ENCODE measurements at places on chromosomes 12 and 14. TPM values are rescaled to one million over a fixed set of nuclear protein-coding genes. Genes with fewer than 3 reads are reported as not detected.
A peak's percentile ranks its signal among the peaks of the same experiment; 100 is the strongest.

Gene KTN1
- 165 TPM for total RNA-seq

- DNase-seq, result no peak
Measured at GRCh38 chr14:76277586-76278130, 98.3 kb upstream of the ESRRB start.

DNA sequence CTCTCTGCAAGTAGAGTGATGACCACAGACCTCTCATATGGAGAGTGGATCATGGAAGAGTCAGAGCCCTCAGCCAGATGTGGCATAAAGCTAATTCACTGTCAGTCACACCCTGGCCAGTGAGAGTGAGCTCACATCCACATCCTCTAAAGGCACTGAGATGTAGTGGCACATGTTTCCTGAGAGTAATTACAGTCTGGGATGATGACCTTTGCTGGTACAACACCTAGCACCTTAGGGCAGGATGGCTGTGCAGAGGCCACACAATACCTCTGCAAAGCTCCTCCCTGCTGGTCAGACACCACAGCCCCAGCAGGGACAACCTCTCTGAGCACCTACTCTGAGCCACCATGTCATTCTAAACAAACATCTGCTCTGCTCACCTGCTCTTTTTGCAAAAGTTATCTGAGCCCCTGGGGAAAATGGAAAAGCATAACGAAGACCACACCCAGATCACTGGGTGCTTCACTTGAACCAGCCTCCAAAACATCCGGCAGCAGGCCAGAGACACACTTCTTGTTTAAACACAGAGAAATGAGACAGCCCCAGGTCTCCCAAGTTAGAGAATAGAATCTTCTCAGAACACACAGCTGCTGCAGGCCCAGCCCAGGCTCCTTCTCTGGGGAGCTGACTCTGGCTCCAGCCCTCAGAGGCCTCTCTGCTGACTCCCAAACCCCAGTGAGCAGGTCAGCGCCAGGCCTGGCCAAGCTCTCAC is 30.3 kb downstream of the PITPNM2 start:
- DNase-seq, result no peak

DNA sequence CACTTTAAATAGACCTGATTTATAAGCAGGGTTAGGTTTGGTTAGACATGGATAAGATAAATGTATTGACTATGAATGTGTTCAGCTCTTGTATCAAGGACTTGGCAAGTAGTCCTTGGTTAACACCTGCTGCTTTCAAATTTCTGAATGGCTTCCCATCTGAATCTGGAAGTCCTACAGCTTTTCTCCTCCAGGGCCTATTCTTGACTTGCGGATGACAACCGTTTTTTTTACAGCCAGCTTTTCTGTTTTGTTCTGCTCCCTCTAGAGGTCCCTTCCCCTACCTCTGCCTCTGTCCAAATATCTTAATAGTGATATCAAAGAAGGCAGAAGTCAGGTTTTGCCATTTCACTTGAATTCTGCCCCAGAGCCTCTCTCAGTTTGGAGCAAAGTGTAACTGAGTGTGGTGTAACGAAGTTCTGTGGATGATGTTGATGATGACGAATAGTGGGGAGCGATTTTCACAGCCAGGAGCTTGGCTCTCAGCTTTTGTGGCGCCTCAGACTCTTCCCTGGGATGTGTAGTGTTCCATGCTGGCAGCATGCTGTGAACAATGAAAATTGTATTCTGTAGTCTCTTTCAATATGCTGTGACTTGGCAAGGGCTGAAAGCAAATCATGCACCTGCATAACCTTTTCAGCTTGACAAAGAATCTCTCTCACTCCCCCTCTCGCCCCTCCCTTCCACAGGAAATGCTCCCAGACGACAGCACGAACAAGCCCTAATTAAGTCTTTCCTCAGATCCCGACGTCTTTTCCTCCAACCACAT is 5.0 kb upstream of the SLC4A8 start:
- no peak for DNase-seq

GRCh38 chr12:55705782-55706402 is 1.8 kb downstream of the ITGA7 start:
- no peak for DNase-seq

GRCh38 chr12:94152292-94153078 is 4.1 kb downstream of the PLXNC1 start:
- no peak for DNase-seq

- DNase-seq, result no peak
Measured at GRCh38 chr14:78592616-78593219, 422.5 kb downstream of the NRXN3 start.

Gene TPPP2
- not detected for total RNA-seq

Gene MYL6B
- 119 TPM for total RNA-seq

GRCh38 chr12:3998968-3999792 is 126.0 kb upstream of the PARP11 start:
- DNase-seq, result no peak

Gene ACSS3
- total RNA-seq, result 3.4 TPM

Gene KIF21A
- total RNA-seq, result 20.5 TPM

Gene ADCY6
- 13.5 TPM for total RNA-seq

- no peak for DNase-seq
Measured at GRCh38 chr12:44034906-44035305, 199.0 kb downstream of the TMEM117 start.

Gene SART3
- total RNA-seq, result 43.4 TPM

Gene MYO1H
- not detected for total RNA-seq

DNA sequence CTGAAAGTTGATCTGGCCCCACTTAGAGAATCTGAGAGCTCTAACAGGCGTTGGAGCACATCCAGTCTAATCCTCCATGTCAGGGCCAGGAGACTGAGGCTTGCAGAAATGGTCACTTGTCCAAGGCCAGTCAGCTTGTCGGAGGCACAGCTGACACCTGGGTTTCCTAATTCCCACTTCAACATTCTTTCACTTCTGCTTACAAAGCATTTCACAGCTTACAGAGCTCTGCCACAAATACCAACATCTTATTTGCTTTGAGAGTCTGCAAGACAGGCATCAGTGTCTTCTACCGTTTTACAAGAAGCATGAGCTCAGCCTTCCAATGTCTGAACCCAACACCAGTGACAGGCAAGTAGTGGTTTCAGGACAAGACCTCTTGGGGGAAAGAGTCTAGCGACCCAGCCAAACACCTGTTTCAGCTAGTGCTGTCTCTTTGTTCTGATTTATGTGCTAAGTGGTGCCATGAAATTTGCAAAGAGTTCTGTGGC is 31.8 kb downstream of the ISCA2 start:
- DNase-seq, result no peak

DNA sequence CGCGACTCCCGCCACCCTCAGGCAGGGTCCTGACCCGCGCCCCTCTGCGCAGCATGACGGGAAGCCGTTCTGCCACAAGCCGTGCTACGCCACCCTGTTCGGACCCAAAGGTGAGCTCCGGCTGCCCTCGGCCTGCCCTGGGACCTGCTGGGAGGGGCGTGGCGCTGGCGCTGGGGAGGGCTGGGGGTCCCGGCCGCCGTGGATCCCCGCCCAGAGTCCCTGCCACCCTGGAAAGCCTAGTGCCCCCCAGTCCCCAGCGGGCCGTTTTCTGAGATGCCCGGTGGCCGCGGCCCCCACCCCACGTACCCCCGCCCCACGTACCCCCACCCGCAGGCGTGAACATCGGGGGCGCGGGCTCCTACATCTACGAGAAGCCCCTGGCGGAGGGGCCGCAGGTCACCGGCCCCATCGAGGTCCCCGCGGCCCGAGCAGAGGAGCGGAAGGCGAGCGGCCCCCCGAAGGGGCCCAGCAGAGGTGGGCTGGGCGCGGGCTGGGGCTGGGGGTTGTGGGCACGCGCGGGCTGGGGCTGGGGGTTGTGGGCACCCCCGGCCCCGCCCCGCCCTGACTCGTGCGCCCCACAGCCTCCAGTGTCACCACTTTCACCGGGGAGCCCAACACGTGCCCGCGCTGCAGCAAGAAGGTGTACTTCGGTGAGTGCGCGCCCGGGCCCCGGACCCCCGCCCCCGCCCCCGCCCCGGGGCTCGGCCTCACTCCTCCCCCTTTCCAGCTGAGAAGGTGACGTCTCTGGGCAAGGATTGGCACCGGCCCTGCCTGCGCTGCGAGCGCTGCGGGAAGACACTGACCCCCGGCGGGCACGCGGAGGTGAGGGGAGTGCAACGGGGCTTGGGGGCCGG is 4.0 kb downstream of the CRIP2 start:
- no peak for DNase-seq

Gene CLEC9A
- not detected for total RNA-seq

GRCh38 chr12:3150931-3151835 is 74.0 kb downstream of the TSPAN9 start:
- no peak for DNase-seq

GRCh38 chr12:8629486-8630033 is 16.9 kb upstream of the AICDA start:
- peak; percentile 66 for DNase-seq

DNA sequence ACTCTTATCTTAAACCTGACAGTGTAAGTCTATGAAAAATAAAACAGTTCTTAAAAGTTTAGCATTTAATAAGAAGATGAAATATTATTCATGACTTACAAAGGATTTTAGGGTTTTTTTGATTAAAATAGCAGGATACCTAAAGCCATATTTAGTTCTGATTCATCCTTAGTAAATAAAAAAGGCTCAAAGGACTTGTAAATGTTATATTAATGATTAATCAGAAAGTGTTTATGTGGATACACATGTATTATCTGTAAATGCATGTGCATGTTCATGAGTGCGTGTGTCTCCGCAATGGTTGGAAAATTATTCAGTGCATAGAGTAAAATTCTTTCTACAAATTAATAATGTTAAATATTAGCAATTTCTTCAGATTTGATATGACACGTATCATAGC is 4.4 kb downstream of the KLRF1 start:
- no peak for DNase-seq

DNA sequence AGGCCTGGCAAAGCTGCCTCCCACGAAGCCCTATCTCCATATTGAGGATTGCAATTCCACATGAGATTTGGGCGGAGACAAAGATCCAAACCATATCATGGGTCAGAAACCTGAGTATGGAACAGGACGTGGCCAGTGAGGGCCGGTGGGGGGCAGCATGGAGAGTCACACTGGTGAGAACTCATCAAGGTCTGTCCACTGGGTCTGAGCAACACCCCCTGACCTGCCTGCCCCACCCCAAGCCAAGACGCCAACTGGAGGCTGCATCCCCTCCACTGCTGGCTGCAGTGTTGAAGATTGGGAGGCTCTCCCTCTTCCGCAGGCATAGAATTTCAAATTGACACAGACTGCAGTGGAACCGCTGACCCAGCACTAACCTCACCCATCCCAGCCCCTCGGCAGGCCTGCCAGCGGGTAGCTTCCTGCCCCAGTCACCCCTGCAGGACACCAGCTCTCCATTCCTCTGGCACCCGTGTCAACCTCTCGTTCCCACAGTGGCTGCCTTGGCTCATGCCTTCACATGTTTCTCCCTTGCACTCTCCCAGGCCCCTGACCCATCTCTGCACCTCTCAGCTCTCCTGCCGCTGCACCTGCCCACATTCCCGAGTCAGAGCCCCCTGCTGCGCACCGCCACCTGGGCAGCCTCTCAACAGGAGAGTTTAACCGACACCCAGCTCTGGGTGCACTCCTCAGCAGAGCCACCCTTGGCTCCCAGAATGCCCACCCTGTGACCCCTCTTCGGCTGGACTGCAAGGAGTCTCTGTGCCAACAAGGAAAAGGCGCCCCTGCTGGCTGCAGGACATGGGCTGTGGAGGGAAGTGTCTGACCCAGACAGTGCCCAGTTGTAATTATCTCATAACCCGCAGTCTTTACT is 45.2 kb upstream of the PPP2R5C start:
- DNase-seq, result no peak

DNA sequence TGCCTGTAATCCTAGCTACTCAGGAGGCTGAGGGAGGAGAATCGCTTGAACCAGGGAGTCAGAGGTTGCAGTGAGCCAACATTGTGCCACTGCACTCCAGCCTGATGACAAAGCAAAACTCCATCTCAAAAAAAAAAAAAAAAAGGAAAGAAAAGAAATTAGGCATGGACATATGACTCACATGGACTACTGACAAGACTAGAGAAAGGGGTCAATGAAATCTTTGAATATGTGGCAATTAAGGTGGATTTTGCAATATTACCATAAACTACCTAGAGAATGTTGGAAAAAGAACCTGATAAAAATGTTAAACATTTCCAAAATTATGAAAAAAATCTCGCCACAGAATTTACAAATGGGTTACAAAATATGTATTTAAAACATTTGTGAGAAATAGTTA is 873.6 kb downstream of the C12orf50 start:
- no peak for DNase-seq

- DNase-seq, result no peak
Measured at GRCh38 chr14:72744416-72745120, 149.3 kb downstream of the DPF3 start.

Gene TMEM30B
- 4.8 TPM for total RNA-seq

GRCh38 chr12:30884799-30885198 is 41.7 kb upstream of the TSPAN11 start:
- no peak for DNase-seq

GRCh38 chr12:49962861-49963765 is 1.4 kb downstream of the AQP5 start:
- no peak for DNase-seq

DNA sequence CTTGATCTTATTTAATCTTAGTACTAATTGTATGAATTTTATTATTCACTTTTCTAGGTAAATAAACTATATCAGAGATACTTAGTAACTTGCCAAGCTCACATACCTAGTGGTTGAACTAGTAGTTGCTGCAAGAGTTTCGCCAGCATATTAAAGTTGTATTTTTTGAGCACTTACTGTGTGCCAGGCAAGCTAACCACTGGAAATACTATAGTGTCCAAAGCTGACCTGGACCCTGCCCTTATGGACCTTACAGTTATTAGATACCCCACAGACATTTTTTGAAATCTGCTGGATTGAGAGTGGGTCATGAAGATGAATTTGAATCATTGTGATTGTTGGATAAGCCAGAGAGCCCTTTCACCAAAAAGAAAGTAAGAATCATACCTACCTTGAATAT is 125.0 kb downstream of the RAD51B start:
- DNase-seq, result no peak

GRCh38 chr12:131120831-131121271 is 167.1 kb downstream of the ADGRD1 start:
- no peak for DNase-seq

Gene NUAK1
- total RNA-seq, result 15.6 TPM

DNA sequence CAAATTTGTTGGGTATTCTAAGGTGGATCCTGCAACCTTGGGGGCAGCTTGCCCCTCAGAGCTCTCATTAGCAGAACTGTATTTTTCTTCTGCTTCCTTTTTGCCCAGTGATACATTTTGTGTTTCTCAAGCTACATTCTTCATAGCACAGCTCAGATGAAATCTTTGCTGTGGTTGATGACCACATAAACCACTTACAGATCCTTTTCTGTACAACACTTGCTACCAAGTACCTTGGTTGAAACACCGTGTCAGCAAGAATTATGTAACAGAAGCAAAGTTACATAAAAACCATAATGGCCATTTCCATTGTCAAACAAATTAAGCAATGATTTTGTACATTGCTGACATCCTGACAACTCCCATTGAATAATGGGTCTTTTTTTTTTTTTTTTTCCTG is 9.7 kb upstream of the PLBD1 start:
- no peak for DNase-seq

- no peak for DNase-seq
Measured at GRCh38 chr12:51905471-51906429, 1.6 kb upstream of the ACVRL1 start.

Gene TAS2R19
- total RNA-seq, result not detected

Gene CFAP54
- 0.43 TPM for total RNA-seq

GRCh38 chr14:70514168-70515069 is 20.4 kb downstream of the ADAM20 start:
- DNase-seq, result no peak

GRCh38 chr14:61547186-61548069 is 147.9 kb upstream of the HIF1A start:
- no peak for DNase-seq

Data from epithelial cell of proximal tubule (primary cell).